ENCODE measurements at places on chromosomes 4 and X.

- no peak for DNase-seq
These were observed 208.6 kb downstream of the VEGFC start for GRCh38 chr4:176584031-176584606.

- no peak for DNase-seq
These were observed 376.8 kb downstream of the BCOR start for GRCh38 chrX:39720945-39721344.

DNA sequence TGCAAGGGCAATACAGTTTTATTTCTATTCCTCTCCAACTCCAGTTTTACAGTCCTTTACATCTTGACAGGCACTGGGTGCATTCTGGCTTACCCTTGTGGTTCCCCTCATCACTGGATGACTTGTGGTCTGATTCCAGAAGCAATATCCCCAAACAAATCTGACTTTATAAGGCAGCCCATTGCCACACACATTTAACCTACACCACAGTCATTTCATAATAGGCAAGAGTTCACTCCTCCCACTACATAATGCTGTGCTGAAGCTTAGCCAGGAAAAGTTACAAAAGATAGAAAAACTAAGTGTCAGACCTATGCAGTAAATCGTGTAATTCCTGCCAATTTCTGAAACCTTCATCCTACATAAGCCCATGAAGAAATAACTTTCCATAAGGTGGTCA lies 82.9 kb upstream of the MID1IP1 start:
- DNase-seq: no peak

DNA sequence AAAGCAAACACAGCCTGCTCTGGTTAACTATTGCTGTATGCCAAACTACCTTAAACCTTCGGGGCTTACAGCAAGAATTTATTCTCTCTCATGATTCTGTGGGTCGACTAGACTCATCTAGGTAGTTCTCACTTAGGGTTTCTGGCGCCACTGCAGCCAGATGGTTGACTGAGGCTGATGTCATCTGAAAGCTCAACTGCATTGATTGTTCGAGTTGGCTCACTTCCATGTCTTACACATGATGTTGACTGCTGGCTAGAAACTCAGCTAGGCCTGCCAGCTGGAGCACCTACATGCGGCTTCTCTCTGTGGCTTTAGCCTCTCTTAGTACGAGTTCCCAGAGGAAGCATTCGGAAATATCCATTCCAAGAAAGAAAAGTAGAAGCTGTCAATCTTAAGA lies 103.2 kb downstream of the SRPX start:
- DNase-seq: no peak

- no peak for DNase-seq
These were observed 76.7 kb upstream of the IGSF1 start for GRCh38 chrX:131365766-131366165.

Data from NCI-H187 (cell line).